ENCODE measurements at places on chromosomes 4 and X. TPM values are rescaled to one million over a fixed set of nuclear protein-coding genes. Genes with fewer than 3 reads are reported as not detected.

GRCh38 chr4:92333016-92333415 is 29.2 kb downstream of the GRID2 start:
- no peak for DNase-seq

DNA sequence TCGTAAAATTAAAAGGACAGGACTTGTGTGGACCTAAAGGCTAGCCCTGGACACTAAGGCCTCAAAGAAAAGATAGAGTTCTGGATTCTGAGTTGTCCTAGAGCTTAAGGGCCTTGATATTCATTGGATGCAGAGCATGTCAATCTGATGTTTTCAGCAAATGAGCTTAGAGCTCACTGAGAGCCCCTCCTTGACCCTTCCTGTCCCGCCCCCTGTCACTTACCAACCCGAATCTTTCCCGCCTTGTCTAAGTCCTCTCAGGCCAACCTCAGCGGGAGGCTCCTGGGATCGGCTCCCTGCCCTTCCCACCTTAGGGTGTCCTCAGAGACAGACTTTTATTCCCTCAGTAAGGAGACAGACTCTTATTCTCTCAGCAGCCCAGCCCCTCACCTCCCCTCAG is at the start of gene CT47C1:
Gene CT47C1 (plus strand): TSS at position 250 of the 400 bp plus-strand sequence. CDS start 233 bp downstream, outside the sequence.
- DNase-seq, result no peak

DNA sequence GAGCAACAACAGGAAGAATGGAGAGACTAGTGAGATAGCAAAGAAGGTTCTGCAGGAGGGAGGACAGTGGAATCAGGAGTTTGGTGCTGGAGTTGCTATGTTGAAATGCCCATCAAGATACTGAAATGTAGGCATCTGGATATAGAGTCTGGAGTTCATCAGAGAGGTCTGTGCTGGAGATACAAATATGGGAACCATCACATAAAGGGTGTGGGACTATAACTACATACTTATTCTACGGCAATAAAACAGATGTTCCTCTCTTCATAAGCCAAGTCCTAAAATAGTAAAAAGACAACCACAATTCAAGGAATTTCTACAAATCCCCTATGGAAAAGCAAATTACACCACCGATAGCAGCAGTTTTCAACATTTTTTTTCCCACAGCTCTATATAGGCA is 1.6 kb downstream of the MED14 start:
- DNase-seq, result no peak

DNA sequence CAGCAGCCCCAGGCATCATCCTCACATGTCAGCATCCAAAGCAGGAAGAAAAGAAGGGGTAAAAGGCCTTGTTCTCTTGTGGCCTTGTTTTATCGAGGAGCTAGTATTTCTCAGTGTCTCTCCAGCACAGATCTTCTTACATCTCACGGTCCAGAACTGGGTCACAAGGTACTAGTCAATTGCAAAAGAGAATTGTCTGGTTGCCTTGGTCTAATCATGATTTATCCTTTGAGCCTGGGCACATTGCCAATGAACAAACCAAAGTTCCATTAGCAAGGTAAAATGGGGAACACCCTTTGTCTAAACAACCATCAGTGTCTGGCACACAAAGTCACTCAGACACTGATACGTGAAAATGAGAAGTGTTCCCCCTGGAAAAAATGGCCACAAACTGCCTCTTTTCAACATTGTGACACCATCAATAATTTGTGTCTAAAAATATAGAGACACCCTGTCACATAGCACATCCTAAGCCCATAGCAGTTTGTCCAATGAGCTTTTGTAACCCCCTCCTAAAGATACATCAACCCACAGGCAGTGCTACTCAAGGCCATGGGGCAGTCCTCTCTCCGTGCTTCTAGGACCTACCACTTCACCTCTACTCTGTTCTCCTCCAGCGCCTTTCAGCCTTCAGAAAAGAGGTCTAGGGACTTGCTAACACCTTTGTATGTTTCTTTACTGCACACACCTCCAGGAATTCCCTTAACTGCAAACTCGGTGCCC is 534.4 kb downstream of the MID1IP1 start:
- no peak for DNase-seq

DNA sequence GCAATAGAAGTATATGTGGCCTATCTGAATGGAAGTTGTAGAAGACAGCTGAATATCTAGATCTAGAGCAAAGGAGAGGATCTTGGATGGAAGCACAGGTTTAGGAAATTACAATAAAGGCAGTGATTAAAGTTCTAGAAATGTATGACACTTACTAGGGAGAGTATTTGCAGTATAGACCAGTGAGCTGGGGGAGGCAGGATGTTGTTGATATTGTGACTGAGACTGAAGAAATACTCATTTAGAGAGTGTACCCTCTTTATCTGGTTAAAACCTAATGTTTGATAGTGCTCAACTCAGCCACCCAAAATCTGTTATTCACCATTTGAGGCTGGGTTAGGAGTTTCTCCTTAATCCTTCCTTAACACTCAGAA is 439.5 kb downstream of the GRXCR1 start:
- no peak for DNase-seq

- no peak for DNase-seq
Measured at GRCh38 chr4:145865274-145865941, 73.2 kb downstream of the ZNF827 start.

DNA sequence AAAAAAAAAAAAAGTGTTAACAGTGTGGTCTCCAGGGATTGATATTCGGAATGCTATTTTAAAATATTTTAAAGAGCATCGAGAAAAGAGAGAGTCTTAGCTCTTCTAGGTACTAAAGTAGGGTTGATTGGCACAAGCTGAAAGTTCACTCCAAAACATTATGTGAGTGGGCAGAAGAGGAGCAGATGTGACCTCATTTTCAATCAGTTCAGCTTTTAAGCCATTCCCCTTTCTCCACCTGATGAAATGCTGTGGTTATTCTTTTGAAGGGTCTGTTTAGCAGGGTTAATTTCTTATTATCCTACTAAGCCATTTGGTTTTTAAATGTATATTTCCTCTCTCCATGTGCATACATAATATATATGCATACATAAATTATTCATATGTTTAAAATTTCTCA is 69.2 kb downstream of the GALNT7 start:
- no peak for DNase-seq

- no peak for DNase-seq
Measured at GRCh38 chr4:188132232-188132631, 7.0 kb upstream of the TRIML1 start.

DNA sequence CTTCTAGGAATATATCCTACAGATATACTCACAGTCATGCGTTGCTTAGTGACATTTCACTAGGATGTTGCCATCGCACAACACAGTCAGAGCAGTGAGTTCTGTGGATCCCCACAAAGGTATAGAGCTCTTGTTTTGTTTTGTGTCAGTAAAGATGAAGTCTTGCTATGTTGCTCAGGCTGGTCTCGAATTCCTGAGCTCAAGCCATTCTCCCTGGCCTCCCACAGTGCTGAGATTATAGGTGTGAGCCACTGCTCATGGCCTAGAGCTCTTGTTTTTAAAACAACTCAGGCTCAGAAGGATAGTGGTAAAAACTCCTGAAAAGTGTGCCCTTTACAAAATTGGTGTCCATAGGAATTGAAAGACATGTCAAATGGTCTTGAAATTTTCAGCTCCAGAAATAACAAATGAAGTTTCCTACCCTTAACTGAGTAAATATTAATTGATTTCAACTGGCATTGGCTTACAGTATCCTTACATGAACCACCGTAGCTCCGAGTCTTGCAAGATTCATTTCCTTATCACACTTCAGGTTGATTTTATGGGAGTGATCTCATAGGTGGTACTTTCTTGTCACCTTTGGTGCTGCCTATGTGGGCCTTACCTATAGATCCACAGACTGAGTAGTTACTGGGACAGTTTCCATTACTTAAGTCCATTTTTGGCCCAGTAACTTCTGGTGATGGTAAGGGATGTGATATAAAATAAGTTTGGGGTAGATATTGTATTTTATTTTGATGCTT is 3.6 kb downstream of the CWH43 start:
- DNase-seq, result no peak

DNA sequence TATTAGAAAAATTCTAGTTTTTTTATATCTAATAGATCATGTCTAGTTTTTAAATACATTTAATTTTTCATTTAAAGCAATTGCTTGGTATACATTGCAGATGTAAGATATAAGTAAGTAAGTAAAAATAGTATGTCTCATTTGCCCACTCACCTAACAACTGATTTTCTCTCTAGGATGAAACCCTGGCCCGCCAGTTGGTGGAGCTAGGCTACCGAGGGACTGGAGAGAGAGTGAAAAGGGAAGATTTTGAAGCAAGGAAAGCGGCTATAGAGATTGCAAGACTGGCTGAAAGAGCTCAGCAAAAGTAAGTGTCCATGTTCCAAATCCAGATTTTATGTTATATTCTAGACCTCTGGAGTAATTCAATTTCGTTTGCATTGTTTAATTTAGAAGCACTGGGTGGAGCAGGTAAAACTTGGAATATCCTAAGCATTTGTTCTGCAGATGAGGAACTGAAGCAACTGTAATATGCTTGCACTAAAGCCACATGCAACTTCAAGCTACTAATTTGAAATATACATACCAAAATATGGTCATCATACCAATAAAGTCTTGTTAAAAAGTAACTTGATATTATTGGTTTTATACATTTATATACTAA is 27.1 kb downstream of the CFAP299 start:
- peak; percentile 20 for DNase-seq

DNA sequence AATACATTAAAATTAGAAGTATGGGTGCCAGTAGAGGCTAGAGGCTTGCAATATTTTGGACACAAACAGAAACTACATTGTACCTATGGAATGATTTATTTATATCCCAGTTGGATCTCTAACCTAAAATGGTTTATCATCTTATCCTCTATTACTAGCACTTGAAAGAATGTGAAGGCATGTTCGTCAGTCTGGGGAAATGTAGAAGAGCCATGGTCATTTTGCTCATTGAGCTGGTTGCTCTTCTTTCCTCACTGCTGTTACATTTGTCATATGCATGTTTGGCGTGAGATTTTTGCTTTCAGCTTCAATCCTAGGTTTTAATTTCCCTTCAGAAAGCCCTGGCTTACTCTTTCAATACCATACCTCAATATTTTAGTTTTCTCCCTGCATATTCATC is 82.4 kb upstream of the MYOZ2 start:
- DNase-seq, result no peak

- no peak for DNase-seq
Measured at GRCh38 chr4:16883806-16884205, 14.6 kb downstream of the LDB2 start.

DNA sequence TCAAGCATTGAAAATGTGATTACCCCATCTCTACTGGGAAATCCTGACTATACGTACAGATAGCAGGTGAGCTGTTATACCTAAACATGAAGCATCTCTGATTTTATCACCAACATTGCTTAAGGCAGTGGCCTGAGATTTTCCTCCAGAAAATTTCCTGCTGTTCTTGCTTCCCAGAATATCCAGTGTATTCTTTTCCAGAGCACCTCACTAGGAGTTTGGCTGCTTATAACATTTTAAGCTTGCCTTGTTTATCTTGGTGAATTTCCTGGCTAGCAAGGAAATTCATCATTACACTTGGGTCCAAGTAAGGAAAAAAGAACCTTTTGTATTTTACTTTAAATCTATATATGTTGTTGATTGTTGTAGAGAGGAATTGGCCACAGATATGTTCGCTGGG is 73.0 kb upstream of the CLCN4 start:
- DNase-seq, result no peak

- DNase-seq, result no peak
Measured at GRCh38 chrX:47723083-47723482, 64.1 kb upstream of the UXT start.

DNA sequence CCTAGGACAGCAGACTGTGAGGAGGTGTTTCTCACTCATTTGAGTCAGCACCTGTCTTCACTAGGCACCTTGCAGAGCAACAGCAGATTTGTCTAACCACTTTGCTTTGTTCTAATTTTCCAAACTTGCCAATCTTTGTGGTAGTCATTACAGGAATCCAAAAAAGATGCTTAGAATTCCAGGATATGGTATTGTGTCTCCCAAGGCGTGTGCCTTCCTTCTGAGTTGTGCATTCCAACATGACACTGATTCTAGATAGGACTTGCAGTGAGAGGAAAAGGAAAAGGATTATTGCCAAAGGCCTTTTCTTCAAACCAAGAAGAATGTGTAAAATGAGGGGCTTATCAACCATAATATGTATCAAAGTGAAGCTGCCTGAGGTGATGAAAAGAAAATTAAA is 126.2 kb downstream of the MAPK10 start:
- DNase-seq, result no peak

DNA sequence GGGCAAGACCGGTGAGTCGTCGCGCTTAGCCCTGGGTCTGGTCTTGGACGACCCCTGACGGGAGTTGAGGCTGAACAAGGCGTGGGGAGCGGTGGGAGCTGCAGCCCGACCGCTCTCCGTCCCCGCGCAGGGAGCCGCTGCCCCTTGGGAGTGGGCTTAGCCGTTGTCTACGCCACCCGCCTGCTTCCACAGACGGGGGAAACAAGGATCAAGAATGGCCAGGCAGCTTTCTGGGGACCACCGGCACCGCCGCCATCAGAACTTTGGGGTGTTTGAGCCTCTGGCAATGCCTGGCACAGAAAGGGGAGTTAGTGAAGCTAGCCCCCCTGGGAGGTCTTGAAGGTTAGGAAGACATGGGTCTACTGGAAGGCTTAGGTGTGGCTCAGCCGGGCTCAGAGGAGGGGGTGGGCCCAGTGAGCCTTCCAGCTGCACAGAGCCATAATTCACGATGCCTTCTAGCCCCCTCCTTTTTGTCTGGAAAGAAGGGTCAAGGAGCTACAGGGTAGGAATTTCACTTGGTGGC is 583 bp downstream of the RASL11B start:
- no peak for DNase-seq

- no peak for DNase-seq
Measured at GRCh38 chrX:12344954-12345353, 206.7 kb downstream of the FRMPD4 start.

- no peak for DNase-seq
Measured at GRCh38 chr4:2024683-2025082, 15.9 kb upstream of the NELFA start.

DNA sequence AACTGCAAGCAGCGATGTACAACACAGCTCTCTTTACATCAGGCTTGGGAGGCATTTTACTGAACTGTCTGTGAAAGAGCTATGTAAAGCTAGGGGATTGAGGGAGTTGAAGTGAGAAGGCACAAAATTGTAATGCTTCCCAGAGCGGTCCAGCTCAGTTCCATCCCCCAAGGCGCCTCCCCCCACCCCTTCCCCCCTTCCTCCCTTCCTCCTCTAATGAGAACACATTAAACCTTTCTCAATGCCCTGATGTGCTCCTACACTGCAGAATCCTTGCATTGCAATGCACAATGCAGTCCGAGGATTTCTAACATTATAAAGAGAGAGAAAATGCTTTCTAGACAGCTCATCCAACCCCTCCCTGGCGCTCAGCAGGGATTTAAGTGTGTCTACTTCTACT is 73.9 kb downstream of the CXXC4 start:
- no peak for DNase-seq

GRCh38 chr4:98555798-98556445 is 102.5 kb downstream of the TSPAN5 start:
- DNase-seq, result peak; percentile 19

- no peak for DNase-seq
Measured at GRCh38 chrX:136731798-136732197, 48.9 kb downstream of the ARHGEF6 start.

Gene LRAT
- not detected for total RNA-seq

Gene JAKMIP1
- total RNA-seq, result not detected

Gene SPON2
- 43.1 TPM for total RNA-seq

Gene GDPD2
- not detected for total RNA-seq

Gene INTS6L
- total RNA-seq, result 2.3 TPM

Gene CETN2
- 73.4 TPM for total RNA-seq
